ENCODE measurements at places on chromosomes 16 and 17. TPM values are rescaled to one million over a fixed set of nuclear protein-coding genes. Genes with fewer than 3 reads are reported as not detected.
A peak's percentile ranks its signal among the peaks of the same experiment; 100 is the strongest.

DNA sequence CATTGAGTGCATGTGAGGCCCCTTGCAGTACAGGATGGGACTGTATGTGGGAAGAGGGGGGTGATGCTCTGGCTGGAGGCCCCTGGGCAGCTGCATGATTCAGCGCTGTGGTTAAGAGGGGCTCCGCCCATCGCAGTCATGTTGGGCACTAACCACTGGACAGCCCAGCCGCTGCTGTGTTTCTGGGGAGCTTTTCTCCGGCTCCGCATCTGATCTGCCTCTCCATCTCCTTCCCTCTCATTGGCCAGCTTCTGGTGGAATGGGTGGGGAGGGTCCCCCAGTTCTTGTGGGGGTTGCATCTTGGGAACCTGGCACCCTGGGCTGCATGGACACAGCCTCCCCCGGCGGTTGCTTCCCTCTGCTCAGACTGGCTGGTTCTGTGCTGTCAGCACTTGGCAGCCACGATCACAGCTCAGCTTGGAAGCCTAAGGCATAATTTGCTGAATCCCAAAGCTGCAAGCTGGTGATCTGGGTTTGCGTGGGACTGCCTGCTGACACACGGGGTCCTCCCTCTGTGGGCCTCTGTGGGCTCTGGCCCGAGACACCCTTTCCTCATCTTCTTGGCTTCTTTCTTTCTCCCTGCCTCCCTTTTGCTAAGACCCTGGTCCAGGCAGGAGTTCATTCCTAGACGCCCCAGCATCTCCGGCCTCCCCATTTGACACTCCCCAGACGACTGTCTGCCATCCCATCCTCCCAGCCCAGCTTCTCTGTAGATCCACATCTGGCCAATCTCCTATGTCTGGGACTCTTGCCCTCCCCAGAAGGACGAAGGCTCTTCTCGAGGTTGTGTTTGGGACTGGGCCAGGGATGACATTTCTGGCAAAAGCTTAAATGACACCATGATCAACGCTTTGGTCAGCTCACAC lies 168.3 kb downstream of the SEC14L1 start:
- DNase-seq: peak; percentile 70

- no peak for DNase-seq
These were observed 14.5 kb downstream of the SLC7A6OS start for GRCh38 chr16:68296291-68296690.

DNA sequence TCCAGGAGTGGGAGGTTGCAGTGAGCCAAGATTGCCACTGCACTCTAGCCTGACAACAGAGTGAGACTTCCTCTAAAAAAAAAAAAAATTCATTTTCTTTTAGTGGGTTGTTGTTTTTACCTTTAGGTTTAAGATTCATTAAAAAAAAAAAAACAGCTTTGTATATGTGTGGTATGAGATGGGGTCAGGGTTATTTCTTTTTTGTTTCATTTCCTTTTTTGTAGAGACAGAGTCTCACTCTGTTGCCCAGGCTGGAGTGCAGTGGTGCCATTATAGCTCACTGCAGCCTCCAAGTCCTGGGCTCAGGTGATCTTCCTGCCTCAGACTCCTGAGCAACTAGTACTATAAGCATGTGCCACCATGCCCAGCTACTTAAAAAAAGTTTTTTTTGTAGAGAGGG lies 47.0 kb downstream of the BCAS3 start:
- no peak for DNase-seq

DNA sequence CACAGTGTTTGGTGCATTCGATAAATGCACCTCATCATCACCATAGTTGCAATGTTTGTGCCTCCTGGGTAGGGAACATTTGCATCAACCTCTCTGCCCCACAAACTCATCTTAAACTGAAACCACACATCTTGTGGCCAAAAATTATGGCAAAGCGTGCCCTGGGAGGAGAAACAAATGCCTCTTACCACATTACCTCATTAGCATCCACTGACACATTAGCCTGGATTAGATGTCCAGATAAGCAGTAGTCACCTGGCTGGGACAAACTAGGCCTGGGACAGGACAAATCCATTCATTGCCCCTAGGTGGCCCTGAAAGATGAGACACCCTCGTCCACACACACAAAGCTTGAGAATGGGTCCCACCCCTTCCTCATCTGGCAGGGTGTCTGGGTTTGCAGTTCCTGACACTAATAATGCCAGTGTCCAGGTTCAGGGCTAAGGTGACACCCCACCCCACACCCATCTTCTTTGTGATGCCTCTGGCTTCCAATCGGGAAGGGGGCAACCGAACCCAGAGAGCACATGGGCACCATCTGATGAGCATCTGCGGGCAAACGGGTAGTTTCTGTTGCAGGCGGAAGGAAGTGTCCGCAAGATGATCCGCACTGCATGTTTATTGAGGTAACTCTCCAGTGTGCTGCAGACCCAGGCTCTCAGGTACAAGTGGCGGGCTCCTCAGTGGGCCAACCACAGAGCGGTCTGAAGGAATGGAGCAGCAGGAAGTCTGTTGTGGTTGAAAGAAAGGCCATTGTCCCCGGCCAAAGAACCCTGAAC lies 8.6 kb downstream of the XYLT1 start:
- DNase-seq: peak; percentile 52

GRCh38 chr17:21119247-21119918 lies 7.4 kb upstream of the DHRS7B start:
- peak; percentile 65 for DNase-seq

KRTAP4-3 gene
- not detected for total RNA-seq

TEX14 gene
- total RNA-seq: not detected

NEK8 gene
- 2.6 TPM for total RNA-seq

SMTNL2 gene
- not detected for total RNA-seq

Measured in M059J (cell line).